ENCODE measurements at places on chromosomes 11 and 22.

GRCh38 chr11:44600839-44601383 lies 35.4 kb downstream of the CD82 start:
- no peak for DNase-seq

- DNase-seq = no peak
These were observed 4.6 kb downstream of the PICALM start for GRCh38 chr11:86064220-86064803.

GRCh38 chr11:69232821-69233743 lies 60.9 kb upstream of the MYEOV start:
- DNase-seq = no peak

DNA sequence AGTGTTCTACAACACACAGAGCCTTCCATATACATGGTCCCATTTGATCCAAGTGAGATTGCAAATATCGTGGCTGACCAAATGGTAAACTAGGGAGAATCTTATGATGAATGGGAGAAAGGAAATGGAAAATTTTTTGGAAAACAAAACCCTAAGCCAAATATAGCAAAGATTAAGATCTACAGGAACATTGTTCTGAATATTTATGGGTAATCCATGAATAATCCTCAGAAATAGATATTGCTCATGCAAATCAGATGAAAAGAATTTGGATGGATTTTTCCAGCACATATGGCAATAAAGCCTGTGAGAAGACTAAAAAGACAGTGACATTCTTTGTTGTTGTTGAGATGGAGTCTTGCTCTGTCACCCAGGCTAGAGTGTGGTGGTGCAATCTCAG lies 21.7 kb upstream of the PRDM10 start:
- DNase-seq = no peak

GRCh38 chr22:32818446-32819115 lies 17.1 kb downstream of the TIMP3 start:
- DNase-seq = no peak

GRCh38 chr22:46425016-46425415 lies 89.5 kb downstream of the TRMU start:
- no peak for DNase-seq

GRCh38 chr22:28949788-28950187 lies 66.4 kb downstream of the ZNRF3 start:
- DNase-seq = no peak

GRCh38 chr22:44389926-44390612 lies 77.3 kb upstream of the SHISAL1 start:
- DNase-seq = no peak

- no peak for DNase-seq
These were observed 57.9 kb downstream of the CD82 start for GRCh38 chr11:44623341-44623730.

GRCh38 chr22:29512031-29512430 lies 32.0 kb downstream of the NEFH start:
- no peak for DNase-seq

GRCh38 chr11:120774591-120775386 lies 249.1 kb upstream of the TBCEL start:
- DNase-seq = no peak

DNA sequence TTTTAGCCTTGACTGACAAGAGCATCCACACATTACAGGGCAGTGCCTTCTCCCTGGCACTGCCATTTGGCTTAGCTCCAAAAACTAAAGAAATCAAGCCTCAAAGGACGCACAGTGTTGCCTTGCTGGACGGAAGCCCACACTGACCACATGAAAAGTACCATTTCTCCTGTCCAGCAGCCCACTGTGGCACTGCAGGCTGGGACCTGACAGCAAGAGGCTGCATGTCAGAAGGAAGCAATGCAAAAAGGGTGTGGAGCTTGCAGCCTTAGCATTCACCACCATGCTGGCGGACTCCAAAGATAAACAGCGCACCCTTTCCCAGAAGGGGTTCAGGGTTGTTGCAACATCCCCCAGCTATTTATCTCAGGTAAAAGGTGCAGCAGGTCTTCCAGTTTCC lies 109.3 kb upstream of the BMAL1 start:
- DNase-seq = no peak

GRCh38 chr11:33109294-33109895 lies 51.9 kb downstream of the CSTF3 start:
- DNase-seq = no peak

DNA sequence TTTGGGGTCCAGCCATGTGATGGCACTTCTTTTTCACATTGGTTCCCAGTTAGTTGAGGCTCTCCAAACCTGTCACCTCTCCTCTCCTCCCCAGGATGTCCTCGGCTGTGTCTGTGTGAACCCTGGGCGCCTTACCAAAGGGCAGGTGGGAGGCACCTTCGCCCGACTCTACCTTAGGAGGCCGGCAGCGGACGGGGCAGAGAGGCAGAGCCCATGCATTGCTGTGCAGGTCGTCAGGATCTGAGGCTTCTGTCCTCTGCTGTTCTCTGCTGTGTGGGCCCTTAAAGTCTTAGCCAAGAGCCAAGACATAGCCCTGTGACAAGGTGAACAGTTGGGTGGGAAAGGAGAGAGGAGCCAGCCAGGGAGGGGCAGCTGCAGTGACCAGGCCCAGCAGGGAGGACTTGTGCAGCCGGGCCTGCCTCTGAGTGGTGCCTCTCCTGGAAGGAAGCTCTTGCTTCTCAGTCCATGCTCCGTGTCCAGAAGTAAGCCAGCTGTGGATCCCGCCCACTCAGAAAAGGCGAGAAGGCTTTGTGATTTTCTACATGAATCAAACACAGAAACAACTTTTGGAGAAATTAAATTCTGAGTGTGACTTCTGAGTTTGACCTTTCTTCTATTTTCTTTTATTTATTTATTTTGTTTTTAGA lies 17.5 kb upstream of the CDC42EP2 start:
- no peak for DNase-seq

- DNase-seq = no peak
These were observed 792.9 kb upstream of the CCDC179 start for GRCh38 chr11:23653071-23653675.

- DNase-seq = no peak
These were observed 631 bp upstream of the C22orf39 start for GRCh38 chr22:19448076-19448607.

DNA sequence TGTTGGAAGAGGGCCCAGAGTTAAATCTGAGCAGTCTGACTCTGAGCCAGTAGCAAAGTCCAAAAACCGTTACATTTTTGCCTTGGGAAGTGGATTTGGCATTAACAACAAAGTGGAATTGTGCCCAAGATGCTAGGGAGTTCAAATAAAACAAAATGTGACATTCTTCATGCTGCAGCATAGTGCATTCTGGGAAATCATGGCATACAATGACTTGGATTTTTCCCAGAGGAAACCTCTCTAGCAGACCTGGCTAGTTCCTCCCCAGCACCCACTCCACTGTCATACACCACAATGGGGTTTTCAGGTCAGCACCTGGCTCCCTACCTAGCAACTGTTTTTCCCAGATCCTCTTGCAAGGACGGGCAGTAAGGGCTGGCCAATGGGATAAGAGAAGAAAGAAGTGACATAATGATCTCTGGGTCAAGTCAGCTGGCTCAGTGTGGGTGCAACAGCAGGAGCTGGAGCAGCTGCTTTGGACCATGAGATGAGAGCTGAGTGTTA lies 24.8 kb upstream of the CYB5R3 start:
- no peak for DNase-seq

DNA sequence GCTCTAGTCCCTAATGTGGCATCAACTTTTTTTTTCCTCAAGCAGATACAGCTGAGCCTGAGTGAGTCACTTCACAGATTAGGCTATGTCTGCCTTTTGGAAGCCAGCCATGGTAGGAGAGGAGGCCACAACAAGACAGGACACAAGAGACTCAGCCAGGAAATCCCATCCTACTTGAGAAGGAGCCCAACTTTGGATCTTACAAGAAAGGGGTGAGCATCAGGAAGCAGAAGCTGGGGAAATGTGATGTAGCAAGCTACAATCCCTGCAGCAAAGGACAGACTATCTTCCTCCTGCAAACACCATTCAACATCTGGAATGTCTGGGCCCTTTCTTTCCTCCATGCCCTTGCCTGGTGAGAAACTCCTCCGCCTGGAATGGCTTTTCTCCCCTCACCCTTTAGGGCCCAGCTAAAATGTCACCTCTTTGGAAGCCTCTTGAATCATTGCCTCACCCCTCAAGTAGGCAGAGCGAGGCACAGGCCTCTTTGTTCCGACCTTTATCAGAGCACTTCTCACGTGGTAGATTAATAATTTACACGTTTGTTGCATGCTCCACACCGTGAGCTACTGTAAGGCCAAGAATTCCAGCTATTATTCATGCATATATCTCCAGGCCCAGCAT lies 156.4 kb upstream of the PITPNB start:
- no peak for DNase-seq

GRCh38 chr11:35367491-35367890 lies 51.9 kb downstream of the SLC1A2 start:
- DNase-seq = no peak

- DNase-seq = no peak
These were observed 13.0 kb upstream of the CXCR5 start for GRCh38 chr11:118870396-118871343.

DNA sequence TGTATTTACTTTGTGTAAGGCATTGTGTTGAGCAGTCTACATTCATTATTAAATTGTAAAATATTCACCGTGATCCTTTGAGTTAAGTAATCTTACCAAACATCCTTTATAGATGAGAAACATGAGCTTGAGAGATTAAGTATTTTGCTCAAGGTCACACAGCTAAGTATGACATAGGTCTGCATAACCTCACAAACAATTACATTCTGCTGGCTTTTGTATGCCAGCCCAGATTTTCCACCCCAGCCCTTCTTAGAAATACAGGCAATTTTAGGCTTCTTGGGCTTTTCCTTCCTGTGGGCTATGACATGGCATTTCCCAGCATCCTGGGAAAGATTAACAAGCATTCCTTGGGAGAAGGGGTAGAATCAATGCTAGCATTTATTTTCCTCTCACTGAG lies 357.3 kb downstream of the NELL1 start:
- no peak for DNase-seq

GRCh38 chr22:46471901-46472721 lies 65.3 kb downstream of the CELSR1 start:
- DNase-seq = no peak

GRCh38 chr11:130181295-130182272 lies 22.0 kb downstream of the ST14 start:
- no peak for DNase-seq

GRCh38 chr11:27916541-27917100 lies 191.3 kb downstream of the KIF18A start:
- no peak for DNase-seq

GRCh38 chr11:62687508-62688396 lies 1.6 kb downstream of the LRRN4CL start:
- DNase-seq = no peak

DNA sequence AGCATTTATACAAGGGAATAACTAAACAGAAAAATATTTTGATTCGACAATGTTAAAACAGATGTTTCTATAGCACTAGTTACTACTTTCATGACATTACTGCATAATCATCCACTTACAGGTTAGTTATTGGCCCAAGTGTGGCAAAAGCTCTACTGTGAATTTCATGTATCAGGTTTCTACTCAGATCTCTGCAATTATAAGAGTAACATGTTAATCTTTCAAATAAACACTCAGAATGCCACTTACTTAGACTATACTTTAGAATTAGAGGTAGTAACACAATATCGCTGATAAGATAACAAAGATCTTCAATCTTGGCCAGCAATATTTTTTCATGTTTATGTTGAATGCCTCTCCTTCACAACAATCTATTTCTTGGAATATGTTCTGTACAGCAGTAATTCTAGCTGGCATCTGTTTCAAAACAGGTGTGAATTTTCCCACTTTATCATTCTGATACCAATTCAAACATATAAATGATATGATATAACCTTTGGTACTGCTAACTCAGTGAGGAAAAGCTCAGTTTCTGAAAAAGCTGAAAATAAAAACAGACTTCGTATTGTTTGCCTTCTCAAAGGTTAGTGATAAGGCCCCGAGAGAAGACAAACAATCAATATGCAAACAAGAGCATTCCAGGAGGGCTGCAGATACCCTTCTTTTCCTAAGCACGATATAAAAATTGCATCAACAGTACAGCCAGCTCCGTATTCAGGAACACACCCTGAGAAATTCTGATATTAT lies 11.0 kb upstream of the CCDC34 start:
- no peak for DNase-seq

- no peak for DNase-seq
These were observed 248.3 kb downstream of the MIAT start for GRCh38 chr22:26905640-26906039.

Data from stimulated activated CD4-positive, alpha-beta T cell treated with anti-CD3 and anti-CD28 coated beads, TNF-alpha, amount 100 ng/mL, for 48 hours (primary cell).